ENCODE measurements at places on chromosomes 1 and 21. TPM values are rescaled to one million over a fixed set of nuclear protein-coding genes. Genes with fewer than 3 reads are reported as not detected.

The CATSPERE gene
- 0.17 TPM for polyA plus RNA-seq

DNA sequence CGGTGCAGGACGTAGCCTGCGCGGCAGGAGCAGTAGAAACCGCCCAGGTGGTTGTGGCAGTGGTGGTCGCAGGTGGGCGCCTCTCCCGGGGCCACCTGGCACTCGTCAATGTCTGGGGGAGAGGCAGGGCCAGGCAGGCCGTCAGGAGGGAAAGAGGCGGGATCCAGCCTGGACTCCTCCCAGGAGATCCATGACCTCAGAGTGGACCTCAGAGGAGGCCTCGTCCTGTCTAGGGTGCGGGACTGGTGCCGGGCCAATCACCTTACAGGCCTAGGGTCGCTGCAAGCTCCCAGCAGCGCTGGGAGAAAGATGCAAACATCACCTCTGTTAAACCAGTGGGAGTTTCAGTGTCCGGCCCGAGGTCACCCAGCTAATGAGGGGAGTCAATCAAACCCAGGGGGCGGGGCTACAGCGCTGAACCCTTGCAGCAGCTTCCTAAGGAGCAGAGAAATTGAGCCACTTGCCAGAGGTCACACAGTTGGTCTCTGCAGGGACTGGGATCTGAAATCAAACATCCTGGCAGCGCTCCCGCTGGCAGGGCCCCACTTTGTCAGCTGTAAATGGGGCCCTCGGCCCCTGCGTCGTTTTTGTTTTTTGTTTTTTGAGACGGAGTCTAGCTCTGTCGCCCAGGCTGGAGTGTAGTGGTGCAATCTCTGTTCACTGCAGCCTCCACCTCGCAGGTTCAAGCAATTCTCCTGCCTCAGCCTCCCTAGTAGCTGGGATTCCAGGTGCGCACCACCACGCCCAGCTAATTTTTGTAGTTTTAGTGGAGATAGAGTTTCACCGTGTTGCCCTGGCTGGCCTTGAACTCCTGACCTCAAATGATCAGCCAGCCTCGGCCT, 1.4 kb downstream of the MASP2 start:
- DNase-seq: no peak

DNA sequence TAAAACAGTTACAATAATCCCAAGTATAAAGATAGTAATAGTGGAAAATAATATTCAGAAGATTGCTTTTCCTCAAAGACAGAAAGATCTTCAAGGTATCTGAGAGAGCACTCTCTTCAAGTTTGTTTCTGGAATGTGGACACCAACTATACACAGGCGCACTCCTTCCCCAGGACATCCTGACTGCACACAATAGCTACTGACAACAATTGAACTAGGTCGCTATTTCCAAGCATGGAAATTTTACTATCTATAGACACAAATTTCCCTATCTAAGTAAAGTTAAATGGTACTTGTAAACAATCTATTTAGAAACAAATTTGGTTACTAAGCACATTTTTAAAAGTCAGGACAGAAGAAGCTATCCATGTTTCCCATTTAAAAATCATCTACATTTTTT, 19.1 kb downstream of the ARHGAP29 start:
- no peak for DNase-seq

DNA sequence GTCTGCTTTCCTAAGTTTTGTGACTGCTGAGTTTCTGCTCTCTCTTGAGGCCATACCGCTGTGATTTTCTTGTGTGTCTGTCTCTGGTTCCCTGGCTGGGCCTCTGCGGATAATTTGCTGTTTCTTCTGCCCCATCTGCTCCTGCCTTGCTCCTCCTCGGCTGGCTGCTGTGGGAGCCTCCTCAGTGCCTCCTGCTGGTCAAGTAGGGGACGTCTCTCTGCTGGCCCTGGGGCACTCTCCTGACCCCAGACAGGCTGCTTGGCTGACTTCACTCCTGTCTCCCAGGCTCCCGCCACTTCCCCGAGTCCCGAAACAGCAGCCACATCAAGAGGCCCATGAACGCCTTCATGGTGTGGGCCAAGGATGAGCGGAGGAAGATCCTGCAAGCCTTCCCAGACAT, 28.5 kb downstream of the ETNK2 start:
- DNase-seq: no peak

GRCh38 chr1:233393084-233393840, 65.7 kb downstream of the MAP3K21 start:
- DNase-seq: no peak

All from CD14-positive monocyte (primary cell).